ENCODE measurements at places on chromosomes 2 and 18.

- no peak for DNase-seq
These were observed 558 bp downstream of the TTC39C start for GRCh38 chr18:24014986-24015638.

DNA sequence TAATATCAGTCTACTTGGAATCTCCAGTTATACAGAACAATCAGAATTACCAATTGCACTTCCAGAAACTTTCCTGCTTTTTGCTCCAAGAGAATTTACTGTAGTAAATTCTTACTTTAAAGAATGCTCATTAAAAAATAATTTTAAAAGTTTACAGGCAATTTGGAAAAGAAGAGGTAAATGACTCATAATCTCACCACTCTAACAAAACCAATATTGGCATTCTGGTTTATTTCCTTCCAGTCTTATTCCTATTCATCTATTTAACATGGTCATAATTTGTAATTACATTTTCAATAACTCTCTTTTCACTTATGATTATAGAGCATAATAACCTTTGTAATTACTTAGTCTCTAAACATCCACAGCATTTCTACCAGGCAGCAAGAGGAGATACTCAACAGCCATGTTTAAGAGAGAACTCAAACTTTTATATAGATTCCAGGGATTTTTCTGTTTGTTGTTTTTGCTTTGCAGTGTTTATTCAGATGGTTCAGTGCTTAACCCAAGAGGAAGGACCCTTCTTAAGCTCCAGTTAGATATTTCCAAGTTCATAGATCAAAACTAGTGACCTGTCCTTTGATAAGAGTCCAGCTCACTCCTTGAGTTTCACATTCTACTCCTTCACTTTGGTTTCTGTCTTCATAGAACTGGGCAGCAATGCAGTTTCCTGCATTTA, 464.7 kb downstream of the TXNL1 start:
- no peak for DNase-seq

DNA sequence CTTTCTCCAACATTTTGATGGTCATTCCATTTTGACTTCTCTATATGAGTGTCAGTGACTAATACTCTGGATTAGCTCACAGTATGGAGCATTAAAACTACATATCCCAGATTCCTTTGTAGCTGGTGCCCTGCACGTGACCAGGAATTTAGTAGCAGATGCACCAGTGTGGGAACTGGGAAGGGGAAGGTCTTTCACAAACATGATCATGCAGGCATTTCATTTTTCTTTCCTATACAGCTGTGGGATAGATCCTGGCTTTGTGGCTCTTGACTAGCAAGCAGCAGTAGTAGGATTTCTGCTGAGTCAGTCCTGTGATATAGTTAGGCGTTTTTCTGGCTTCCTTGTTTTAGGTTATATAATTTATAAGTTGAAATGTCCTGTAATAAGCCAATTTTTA, 971.0 kb upstream of the CDH2 start:
- no peak for DNase-seq

DNA sequence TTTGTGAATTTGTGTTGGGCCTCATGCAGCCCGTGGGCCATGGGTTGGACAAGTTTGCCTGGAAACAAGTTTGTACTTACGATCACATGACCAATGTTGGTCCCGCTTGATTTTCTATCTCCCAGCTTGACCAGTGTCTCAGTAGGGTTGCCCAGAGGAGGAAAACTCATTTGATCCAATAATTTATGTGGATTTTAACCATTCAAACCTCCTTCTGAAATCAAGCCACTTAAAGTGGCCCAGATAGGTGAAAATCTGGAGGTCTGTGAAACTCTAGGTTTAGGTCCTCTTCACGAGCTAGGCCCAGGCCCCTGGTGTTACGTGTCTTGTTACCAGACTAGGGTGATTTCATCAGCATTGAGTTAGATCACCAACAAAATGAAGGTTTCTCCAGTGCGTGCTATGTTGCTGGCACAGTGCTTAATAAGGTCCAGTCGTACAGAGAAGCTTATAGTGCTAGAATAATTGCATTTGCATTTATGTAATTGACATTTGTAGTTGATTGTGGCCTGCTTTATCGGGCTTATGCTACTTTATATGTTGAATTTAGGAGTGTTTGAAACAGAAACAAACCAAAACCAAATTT, 4.4 kb downstream of the ACTR2 start:
- DNase-seq = no peak

GRCh38 chr2:69180227-69180626, 167.2 kb downstream of the ANTXR1 start:
- DNase-seq = no peak

DNA sequence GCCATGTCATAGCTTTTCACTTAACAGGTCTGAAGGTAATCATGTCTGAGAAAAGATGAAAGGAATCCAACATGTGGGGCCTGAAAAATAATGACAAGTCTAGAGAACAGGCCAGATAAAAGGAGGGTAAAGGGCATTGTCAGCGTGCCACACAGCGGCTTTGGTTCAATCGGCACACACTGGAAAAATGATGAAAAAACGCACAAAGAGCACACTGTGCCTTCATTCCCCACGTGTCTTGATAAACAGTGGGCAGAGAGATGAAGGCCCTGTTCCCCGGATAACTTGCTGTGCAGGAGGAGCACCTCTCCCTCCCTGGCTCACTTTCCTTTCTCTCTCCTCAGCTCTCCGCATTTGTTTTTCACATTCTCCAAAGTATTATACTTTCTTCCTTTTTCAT, 766.3 kb downstream of the TDRD15 start:
- no peak for DNase-seq

GRCh38 chr2:212914392-212914791, 237.0 kb downstream of the IKZF2 start:
- no peak for DNase-seq

GRCh38 chr2:220076734-220077133, 449.3 kb downstream of the SLC4A3 start:
- no peak for DNase-seq

- DNase-seq = no peak
These were observed 49.7 kb downstream of the CD28 start for GRCh38 chr2:203756161-203756560.

DNA sequence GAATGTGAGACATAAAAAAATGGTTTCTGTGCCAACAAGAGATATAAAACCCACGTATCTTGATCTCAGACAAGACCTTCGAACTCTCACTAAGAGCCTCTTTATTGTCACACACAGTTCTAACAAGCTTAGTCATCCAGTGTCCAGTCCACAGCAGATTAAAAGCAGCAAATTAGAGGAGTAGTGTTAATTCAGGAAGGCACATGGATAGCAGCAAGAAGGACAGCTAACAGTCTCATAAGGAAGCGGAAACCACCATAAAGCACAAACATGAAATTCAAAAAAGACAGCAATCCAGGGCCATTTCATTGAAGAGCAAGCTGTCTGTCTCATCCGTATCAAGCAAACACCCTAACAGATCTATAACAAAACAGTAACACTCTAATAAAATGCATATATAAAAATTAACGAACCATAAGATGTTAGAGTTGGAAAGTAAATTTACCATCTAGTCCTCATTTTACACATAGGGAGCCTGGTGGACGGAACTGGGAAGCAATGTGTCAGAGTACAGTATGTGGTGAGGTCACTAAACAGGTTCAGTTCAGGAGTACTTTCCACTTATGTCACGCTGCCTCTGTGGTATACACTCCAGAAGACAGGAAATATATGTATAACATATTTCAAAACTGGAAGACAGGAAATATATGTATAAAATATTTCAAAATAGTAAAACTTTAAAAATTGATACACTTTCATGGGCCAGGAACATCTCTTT, 18.3 kb downstream of the AAK1 start:
- DNase-seq = no peak

DNA sequence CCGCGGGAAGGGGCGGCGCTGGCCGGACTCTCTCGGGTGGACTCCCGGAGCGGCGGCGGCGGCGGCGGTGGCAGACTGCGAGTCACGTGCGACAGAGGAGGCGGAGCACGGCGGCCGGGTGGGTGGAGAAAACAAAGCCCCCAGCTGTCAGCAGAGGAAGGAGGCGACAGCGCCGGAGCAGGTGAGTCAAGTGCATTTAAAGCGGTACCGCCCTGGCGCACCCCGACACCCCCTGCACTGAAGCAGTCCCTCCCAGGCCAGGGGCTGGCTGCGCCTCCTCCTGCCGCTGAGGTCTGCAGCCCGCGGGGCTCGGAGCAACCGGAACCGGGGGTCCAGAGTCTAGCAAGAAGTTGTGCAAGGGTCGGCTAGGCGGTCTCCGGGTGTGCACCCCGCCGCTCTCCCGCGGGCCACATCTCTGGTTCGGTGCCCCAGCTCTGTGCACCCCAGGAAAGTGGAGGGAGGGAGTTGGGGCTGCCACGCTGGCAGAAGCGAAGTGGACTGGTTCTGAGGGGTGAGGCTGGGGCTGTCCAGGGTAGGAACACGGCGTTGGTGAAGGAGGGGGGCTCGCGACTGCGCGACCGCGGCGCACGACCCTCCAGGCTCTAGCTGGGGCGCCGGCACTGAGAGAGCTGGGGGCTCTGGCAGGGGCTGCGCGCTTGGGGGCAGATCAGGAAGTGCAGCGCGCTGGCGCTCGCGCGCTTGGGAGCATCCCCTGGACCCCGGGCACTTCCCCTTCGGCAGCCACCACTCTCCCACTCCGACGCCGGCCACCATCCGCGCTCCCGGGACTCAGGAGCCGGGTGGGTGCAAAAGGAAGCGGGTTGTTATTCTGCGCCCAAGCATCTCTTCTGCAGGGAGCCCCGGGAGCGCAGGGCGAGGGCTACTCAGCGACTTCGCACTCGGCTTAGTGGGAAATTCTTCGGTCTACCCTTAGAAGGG, 64.0 kb upstream of the MAPRE2 start:
- DNase-seq = peak; percentile 74

GRCh38 chr2:231674587-231675338, 33.6 kb upstream of the PTMA start:
- peak; percentile 43 for DNase-seq

- no peak for DNase-seq
These were observed 36.7 kb downstream of the KIAA2012 start for GRCh38 chr2:202109737-202110184.

DNA sequence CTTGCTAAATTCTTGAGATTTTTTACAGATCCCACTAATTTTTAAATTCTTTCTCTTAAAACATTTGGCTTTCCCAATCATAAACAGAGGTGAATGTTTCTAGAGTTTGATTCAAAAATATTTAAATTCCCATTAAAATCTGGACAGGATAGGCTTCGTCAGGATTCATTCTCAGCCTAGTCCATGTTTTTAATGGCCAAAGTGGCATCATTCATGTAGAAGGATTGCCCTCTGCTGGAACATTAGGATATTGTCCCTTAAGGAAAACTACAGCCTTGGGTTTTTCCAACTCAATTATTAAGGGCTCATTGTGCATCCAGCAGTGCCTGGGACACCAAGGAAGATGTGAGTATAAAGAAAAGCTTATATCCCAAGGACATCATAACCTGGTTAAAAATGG, 71.7 kb downstream of the TPGS2 start:
- DNase-seq = peak; percentile 19

DNA sequence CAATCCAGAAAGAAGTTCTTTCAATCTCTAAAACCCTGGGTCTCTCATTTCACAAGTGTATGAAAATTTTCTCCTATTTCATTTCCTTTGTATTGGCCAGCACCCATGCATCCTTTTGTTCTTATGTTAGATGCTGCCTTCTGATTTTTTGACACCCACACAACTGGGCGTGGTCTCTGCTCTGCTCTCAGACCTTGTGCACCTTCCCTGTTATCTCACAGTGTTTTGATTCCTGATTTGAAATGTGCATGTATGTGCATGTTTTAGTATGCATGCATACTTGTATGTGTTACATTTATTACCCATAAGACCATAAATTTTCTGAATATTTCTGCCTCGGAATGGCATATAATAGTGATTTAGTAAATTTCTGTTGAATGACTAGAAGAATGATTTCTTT, 152.2 kb downstream of the CTNNA2 start:
- no peak for DNase-seq

- DNase-seq = no peak
These were observed 2.0 kb downstream of the ACAA2 start for GRCh38 chr18:49811151-49811938.

GRCh38 chr2:236085211-236085610, 83.0 kb downstream of the GBX2 start:
- DNase-seq = no peak

Measured in NCI-H774 (cell line).